Stimulated activated CD8-positive, alpha-beta memory T cell treated with anti-CD3 and anti-CD28 coated beads, Interleukin-15, amount 100 ng/mL, for 48 hours (primary cell): ENCODE measurements at places on chromosomes 12 and 14.

GRCh38 chr12:49675137-49675536, 32.1 kb downstream of the FMNL3 start:
- no peak for DNase-seq

- no peak for DNase-seq
Observed at GRCh38 chr14:51225751-51226150, 14.3 kb upstream of the TMX1 start.

- DNase-seq = no peak
Observed at GRCh38 chr12:101891462-101891971, 14.1 kb downstream of the DRAM1 start.

- DNase-seq = no peak
Observed at GRCh38 chr12:132278401-132279183, 50.8 kb downstream of the GALNT9 start.

DNA sequence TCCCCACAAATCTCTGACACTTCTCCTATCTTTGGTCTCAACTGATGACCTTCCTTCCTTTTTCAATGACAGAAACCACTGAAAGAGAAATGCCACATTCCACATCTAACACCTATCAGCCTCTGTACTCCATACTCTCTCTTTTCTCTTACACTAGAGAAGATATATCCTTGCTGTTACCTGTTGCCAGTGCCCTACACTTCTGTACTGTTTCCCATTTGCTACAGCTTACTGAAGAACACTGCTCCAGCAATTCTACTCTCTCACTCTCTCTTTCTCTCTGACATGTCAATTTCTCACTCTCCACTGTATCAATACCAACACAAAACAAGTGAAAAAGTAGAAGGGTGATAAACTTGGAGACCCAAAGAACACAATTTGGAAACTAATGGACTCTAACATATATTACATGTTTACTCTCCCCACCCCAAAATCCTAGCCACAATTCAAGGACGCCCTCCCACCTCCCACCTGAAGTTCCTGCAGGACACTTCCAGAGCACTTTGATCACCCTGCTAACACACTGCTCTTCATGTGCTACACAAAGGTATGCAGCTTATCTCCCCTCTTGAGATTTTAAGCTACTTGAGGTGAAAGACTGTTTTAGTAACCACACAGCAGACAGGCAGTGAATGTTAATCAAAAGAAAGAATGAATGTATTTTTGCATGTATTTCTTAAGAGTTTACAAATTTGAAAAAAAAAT, 95.0 kb downstream of the MED13L start:
- DNase-seq = no peak
